T-helper 9 cell (primary cell): ENCODE measurements at places on chromosomes 1 and 21.

- DNase-seq: no peak
Observed at GRCh38 chr1:174777262-174777661, 222.5 kb upstream of the CACYBP start.

DNA sequence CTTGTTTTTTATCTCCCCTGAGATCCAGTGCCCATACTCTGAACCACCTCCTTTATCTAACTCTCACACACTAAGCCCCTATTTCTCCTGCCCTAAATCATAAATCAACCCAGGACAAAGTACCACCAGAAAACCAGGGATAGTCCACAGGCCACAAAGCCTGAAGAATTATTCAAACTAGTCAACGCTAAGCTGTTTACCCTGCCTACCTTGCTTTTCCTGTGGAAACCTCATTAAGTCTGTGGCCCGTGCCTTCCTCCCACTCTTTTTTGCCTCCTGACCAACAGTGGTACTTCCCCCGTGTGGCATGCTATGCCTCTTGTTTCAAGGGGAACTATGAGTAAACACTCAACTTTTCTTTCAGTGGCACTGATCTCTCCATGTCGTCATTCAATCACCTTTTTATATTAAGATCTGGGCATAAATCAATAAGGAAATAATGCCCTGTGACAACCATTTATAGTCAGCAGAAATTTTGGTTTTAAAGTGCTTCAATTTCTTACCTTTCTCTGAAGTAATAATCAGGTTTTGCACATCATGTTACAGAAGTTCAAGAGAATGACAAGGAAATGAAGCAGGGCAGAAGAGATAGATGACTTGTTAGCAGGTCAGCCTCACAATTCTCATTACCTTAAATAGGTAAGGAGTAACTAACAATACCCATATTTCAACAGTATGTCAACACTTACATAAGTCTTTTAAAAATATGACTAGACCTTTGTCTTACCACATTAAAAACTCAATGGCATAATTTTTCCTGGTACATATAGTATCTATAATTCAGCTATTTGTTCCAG lies 32.1 kb downstream of the EYA3 start:
- DNase-seq: peak; percentile 11

- no peak for DNase-seq
Observed at GRCh38 chr1:235946571-235946981, 79.9 kb upstream of the LYST start.

DNA sequence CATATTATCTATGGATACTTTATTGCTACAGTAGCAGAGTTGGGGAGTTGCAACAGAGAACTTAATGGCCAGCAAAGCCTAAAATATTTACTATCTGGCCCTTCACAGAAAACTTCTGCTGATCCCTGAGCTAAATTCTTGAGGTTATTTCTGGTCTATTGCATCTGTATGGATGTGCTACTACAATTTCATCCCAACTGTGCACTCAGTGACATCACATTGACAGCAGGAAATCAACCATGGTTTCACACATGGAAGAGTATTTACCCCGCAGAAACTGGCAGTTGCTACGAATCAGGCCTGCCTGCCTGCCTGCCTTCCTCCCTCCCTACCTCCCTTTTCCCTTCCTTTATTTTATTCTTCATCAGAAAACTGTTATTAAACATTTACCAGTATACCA lies 12.1 kb downstream of the CLCA2 start:
- no peak for DNase-seq

- DNase-seq: no peak
Observed at GRCh38 chr1:66599346-66599745, 65.4 kb downstream of the SGIP1 start.

DNA sequence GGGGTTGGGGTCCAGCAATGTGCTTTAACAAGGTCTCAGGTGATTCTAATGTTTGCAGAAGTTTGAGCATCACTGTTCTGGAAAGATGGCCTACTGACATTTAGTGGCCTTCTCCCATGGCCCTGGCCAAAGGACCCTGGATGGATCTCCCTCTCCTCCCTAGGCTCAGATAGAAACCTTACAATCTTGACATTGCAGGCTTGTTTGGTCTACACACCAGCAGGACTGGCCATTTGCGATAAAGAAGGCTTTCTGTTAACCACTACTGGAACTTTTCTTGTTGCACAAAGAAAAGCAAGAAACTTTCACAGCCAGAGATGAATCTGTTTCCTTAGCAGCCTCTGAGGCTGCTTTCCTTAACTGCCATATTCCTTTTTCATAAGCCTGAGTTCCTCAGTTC lies 6.2 kb downstream of the DNALI1 start:
- no peak for DNase-seq

DNA sequence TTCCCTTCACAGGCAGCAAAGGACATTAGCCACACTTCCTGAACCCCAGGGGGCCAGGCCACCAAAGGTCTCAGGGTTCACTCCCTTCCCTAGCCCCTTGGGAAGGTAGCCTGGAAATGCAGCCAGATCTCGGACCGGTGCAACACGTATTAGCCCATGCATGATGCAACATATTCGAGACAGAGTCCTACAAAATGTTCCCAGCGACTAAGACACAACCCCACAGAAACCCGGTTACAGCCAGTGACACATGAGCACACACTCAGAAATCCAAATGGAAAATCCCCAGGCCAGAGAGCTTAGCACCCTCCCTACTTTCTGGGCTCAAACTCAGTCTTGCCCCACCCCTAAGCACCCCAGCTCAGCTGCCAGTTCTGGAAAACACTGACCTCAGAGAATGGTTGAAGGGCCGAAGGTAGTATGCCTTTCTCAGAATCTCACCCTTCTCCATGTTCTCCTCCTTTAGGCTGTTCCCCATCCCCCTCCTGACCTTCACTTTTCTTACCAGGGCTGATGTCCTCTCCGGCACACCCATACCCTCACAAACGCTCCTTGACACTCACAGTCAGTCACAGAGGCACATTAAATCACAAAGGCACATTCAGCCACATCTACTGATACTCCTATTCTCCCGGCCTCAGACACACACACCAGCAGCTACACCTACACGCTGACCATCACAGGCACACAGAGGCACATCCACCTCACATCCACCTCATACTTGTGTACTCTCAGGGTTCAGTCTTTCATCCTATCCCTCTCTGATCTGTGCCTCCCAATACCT lies at the start of gene TSPAN1:
TSS of gene TSPAN1 (plus strand) at position 640 of the 784 bp plus-strand sequence. CDS start 6,021 bp downstream, outside the sequence.
- DNase-seq: no peak

DNA sequence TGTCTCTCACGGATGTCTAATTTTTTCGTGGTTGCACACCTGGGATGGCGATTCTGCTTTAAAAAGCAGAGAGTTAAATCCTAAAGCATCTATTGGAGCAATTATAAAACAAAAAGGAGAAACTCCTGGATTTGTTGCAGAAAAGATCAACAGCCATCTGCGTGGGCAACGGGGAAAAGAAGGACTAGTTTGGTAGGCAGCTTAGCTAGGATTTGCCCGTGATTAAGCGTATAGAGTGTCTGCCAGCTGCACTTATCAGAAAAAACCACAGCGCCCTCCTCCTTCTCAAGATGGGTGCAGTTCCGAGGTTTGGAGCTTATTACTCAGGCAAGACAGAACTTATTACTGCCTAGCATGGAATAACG lies 526 bp upstream of the SLC25A24 start:
- DNase-seq: peak; percentile 21

DNA sequence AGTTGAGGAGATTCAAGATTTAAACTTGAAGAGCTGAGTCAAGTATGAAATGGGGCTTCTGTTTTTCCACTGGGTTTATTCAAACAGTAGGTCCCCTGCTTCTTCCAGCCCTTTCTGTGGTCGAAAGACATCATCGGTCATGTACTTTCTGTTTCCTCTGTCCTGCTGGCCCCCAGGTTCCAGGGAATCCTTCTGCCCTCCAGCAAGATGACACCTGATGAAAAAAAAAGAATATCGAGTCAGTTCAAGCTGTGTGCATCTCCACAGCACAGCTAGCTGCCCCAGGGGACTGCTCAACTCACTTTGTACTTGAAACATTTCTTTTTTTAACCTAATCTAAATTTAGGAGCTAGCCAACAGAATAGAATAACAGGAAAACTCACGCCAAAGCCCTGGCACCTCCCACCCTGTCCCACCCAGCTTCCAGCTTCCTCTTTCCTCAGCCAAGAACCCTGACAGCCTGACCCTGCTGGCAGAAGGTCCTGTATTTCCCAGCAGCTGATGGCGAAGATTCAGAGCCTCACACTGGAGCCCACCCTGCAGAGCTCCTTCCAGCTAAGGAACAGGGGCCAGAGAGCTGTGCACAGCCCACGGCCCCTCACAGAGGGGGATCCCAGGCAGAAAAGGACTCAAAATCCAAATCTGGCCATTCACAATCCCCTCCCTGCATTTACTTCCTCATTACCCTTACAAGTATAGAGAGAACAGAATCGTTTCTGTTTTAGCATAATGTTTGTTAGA lies 176.5 kb downstream of the PSMG1 start:
- DNase-seq: no peak

GRCh38 chr1:16326833-16327404 lies 25.4 kb downstream of the FBXO42 start:
- no peak for DNase-seq

- DNase-seq: no peak
Observed at GRCh38 chr1:33826311-33826710, 37.6 kb upstream of the HMGB4 start.

GRCh38 chr1:202280595-202280994 lies 61.1 kb downstream of the UBE2T start:
- DNase-seq: no peak

GRCh38 chr1:26234644-26235370 lies 807 bp downstream of the CEP85 start:
- no peak for DNase-seq

DNA sequence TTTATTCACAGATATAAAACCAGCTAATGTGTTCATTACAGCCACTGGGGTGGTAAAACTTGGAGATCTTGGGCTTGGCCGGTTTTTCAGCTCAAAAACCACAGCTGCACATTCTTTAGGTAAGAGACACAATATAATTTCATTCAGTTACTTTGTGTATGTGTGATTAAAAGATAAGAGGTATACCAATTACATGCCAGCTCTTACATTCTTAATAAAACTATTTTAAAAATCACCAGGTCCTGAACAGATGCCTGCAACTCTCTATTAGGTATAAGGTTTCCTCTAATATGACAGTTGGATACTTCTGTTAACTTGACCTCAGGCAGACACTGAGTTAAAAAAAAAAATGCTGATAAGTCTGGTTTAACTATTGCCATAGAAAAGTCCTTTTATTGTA lies 122.1 kb downstream of the NEK7 start:
- DNase-seq: no peak
